ENCODE measurements at places on chromosomes 3 and 15.

DNA sequence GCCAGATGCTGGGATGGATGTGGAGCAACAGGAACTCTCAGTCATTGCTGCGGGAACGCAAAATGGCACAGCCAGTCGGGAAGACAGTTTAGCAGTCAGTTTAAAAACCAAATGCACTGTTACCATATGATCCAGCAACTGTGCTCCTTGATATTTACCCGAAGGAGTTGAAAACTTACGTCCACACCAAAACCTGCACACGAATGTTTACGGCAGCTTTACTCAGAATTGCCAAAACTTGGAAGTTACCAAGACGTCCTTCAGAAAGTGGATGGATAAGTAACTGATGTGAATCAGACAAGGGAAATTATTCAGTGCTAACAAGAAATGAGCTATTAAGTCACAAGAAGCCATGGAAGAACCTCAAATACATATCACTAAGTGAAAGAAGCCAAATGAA is 36.1 kb upstream of the SLC41A3 start:
- no peak for DNase-seq

DNA sequence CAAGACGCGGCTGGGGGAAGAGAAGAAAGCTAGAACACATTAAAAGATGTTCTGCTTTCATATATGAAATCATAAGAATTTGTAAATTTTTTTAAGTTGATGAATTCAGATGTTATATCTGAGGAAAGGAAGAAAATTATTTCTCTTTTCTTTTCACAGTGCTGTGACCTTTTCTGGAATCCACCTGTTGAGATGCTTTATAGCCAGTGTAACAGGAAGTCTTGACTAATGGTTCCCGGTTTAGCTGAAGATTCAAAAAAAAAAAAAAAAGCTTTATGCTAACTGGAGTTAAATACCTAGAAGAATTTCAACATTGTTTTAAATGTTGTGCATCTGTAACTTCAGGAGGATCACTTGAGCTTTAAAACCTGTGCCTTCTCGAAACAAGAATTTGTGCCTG is 9.9 kb downstream of the GTPBP8 start:
- no peak for DNase-seq

GRCh38 chr15:101107101-101107500 is 144.7 kb downstream of the CHSY1 start:
- no peak for DNase-seq

- no peak for DNase-seq
Measured at GRCh38 chr15:68650901-68651709, 72.3 kb downstream of the CORO2B start.

GRCh38 chr15:72992841-72993252 is 59.4 kb upstream of the NEO1 start:
- DNase-seq: no peak

- DNase-seq: no peak
Measured at GRCh38 chr3:24550588-24550987, 55.9 kb upstream of the THRB start.

Data from NCI-H2171 (cell line).